ENCODE measurements at places on chromosomes 1 and 21. TPM values are rescaled to one million over a fixed set of nuclear protein-coding genes. Genes with fewer than 3 reads are reported as not detected.

LRRC41 gene
- 106 TPM for total RNA-seq

DNA sequence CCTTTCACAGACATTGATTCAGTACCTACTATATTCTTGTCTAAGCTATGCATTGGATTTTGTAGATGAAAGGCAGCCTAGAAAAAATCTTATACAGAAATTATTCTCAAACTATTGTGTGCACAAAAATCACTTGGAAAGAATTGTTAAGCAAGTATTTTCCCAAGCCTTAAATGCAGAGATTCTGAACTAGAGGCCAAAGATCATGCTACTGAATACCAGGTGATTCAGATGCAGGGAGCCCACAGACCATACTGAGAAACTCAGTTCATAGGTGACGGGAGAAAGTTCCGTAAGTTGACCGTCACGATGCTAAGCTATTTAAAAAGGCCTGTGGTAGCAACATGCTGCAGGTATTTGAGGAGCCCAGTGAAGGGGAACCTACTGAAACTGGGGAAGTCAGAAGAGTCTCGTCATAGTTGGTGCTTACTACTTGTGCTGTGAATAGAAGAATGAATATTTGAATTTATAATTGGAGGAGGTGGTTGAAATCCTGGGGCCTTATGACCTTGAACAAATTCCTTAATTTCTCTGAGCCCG is 150.8 kb downstream of the NFIA start:
- no peak for DNase-seq

GRCh38 chr1:235205687-235206086 is 44.6 kb upstream of the RBM34 start:
- DNase-seq: no peak

FYB2 gene
- total RNA-seq: not detected

DNA sequence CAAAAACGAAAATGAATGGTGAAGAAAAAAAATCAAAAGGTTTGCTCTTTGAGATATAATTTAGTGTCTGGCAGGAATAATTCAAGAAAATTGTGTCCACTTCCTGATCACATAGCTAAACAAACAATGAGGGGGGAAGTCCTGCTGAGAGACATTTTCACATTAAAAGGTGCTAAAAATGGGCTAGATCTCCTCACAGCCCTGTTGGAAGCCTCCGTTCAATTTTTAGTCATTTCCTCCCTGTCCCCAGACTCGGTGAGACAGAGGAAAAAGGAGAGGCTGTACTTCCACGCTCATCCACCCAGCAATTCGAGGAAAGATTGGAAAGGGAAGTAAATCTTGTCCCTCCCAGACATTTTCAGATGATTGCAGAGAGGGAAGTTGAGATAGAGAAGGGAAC is 103.7 kb downstream of the BARHL2 start:
- DNase-seq: no peak

DNA sequence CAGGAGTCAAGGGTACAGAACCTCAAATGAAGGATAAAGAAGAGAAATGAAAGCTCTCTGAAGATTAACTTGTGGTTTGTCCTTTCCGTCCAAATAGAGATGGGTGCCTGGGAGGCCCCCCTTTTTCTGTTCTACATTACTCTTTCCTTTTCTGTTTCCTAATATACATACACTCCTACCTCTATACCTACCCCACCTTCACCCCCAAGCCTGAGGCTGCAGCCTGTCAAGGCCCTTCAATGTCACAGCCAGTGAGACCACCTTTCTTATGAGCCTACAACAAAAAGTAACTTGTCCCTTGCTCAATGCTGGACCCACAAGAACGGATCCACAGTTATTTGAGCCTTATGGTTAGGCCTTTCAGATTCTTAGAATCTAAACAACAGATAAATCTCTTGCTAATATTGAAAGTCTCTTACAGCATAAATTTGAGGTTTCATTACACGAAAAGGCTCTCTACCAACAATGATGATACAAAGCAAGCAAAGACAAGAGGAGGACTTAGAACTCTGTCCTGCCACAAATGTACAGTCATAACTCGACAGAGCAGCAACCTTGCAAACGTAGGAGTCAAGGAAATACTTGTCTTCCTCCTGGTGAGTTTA is 4.1 kb upstream of the TRAF3IP3 start:
- no peak for DNase-seq

DNA sequence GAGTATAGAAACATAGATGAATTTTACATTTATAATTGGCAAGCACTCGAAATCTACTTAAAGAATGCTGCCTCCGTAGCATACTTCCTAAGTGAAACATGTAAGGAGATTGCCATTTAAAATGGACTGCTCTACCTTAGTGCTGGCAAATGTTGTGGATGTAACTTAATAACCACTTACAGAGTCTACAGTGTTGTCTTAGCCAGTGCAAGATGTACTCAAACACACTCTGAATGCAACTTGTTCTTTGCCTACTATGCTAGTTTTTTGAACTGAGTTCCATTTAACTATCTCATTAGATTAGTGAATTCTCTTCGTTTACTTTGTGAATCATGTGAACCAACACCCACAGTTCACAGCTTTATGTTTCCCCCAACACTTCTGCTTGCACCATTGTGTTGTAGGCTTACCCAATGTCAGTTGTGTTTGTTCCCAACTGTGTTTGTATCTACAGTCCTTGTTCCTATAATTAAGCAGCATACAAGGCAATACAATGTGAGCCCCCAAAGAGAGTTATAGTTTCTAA is 345.5 kb upstream of the LYPLAL1 start:
- no peak for DNase-seq

AMPD1 gene
- total RNA-seq: not detected

GBP7 gene
- total RNA-seq: not detected

DNA sequence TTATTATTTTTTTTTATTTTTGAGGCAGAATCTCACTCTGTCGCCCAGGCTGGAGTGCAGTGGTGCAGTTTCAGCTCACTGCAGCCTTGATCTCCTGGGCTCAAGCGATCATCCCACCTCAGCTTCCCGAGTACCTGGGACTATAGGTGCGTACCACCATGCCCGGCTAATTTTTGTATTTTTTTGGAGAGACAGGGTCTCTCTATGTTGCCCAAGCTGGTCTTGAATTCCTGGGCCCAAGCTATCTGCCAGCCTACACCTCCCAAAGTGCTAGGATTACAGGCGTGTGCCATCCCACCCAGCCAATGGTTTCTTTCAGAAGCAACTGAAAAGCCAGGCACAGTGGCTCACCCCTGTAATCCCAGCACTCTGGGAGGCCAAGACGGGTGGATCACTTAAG is 2.3 kb downstream of the KRTCAP2 start:
- DNase-seq: no peak

CASQ1 gene
- total RNA-seq: not detected

- DNase-seq: no peak
Observed at GRCh38 chr1:203682473-203683383, 56.1 kb downstream of the ATP2B4 start.

CSMD2 gene
- total RNA-seq: 3.0 TPM

GRCh38 chr1:41842993-41843755 is 75.5 kb downstream of the HIVEP3 start:
- peak; percentile 63 for DNase-seq

LCK gene
- total RNA-seq: 0.43 TPM

DNA sequence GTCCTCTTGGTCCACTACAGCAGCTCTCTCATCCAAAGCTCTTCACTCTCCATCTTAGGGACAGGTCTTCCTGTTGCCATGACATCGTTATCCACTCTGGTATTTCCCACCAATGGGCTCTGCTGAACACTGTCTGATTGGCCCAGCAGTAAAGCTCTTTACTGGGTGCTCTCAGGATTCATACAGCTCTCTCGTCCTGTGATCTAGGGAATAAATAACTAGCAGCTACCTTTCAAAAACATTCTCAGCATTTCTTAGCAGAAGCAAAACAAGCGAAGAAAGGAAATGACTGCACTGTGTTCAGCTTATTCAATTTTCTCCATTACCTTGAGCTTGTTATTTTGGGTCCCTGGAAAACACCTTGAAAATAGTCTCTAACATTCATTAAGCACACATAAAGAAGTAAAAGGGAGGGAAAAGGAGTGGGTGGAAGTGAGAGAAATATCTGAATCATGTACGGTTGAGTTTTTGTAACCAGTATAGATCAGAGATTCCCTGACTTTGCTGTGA is 163.4 kb upstream of the SGIP1 start:
- DNase-seq: no peak

DMBX1 gene
- total RNA-seq: not detected

- no peak for DNase-seq
Observed at GRCh38 chr1:51071291-51072042, 30.6 kb upstream of the C1orf185 start.

DNA sequence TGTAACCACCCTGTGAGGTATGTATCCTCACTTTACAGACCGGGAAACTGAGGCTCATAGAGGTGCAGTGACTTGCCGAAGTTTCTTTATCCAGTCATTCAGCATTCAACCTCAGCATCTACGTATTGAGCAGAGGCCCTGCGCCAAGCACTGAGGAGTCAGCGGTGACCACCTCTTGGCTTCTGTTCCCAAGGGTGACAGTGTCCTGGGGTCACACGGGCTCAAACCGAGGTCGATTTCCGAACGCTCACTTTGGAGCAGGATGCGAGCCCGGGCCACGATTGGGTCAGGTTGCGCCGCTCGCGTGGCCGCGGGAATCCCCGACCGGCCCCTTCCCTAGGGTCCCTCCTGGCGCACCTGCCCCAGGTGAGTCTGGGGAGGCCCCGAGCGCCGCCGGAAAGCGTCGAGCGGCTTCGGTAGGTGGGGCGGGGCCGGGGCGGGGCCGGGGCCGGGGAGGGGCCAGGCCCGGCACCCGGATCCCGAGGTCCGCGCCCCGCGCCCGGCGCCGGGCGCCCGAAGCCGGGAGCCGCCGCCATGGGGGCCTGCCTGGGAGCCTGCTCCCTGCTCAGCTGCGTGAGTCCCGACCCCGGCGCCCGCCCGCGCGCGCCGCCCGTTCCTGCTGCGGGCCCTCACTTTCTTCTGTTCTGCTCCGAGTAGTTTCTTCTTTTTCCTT is at the start of gene SERINC2:
Gene SERINC2 (plus strand): TSS at position 482 of the 673 bp plus-strand sequence. CDS start 53 bp downstream, at position 535.
- no peak for DNase-seq

DYNLT5 gene
- 1.7 TPM for total RNA-seq

- no peak for DNase-seq
Observed at GRCh38 chr1:160144921-160145320, 6.5 kb upstream of the ATP1A4 start.

FLG gene
- total RNA-seq: not detected

GRCh38 chr1:172287208-172287607 is 133.3 kb upstream of the C1orf105 start:
- DNase-seq: peak; percentile 75

DNA sequence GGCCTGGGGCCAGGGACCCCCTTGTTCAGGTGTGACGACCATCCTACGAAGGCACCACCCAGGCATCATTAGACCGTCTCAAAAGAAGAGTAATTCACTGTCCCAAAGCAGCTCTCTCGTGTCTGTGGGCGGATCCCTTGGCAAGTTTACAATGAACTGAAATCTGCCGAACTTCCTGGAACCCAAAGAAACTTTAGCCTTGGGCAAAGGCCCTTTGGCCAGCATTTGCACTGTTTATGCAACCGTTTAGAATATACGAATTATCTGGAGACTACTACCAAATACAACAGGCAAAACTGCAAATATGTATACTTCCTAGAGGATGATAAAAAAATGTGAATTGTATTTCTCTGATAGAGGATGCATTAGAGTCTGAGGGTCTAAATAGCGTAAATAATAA is 1.4 kb upstream of the SOD1 start:
- no peak for DNase-seq
